ENCODE measurements at places on chromosomes 2 and 18. TPM values are rescaled to one million over a fixed set of nuclear protein-coding genes. Genes with fewer than 3 reads are reported as not detected.
A peak's percentile ranks its signal among the peaks of the same experiment; 100 is the strongest.

- DNase-seq, result no peak
Observed at GRCh38 chr2:134307334-134307733, 53.5 kb downstream of the MGAT5 start.

GRCh38 chr2:16962505-16962904 lies 296.9 kb upstream of the CYRIA start:
- no peak for DNase-seq

DNA sequence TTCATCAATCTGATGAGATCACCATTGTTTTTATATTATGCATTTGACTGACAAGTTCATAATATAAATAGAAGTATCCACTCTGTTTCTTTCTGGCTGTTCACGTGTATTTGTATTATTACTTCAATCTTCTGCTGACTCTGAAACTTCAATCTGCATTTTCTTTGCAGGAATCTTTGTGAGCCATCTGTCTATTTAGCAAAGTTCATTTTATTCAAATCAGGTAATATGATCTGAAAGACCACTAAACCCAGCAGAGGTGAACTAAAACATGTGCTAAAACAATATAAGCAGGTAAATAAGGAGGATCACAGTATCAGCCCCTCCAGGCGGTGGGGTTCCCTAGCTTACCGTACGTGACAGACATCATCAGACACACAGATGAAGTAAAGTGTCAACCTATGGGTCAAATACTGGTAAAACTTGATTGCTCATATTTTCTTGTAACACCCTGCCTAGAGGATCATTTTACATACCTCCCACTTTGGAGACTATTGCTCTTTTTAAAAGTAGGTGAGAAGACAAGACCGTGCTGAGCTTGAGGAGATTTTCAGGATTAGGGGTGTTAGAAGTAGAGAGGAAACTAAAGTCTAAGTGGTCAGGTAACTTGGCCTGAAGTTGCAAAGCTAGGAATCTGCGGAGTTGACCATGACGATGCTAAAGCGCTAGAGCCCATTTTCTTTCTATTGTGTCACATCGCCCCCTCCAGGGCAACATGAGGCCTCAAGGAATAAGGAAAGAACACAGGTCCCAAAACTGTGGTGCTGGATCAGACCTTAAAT lies 9.0 kb downstream of the DTNB start:
- DNase-seq, result no peak

- peak; percentile 94 for DNase-seq
Observed at GRCh38 chr2:28391564-28392296, 928 bp upstream of the FOSL2 start.

GRCh38 chr2:190858817-190859216 lies 21.8 kb upstream of the GLS start:
- DNase-seq, result peak; percentile 35

DUSP19 gene
- 0.86 TPM for total RNA-seq

ACMSD gene
- not detected for total RNA-seq
